ENCODE measurements at places on chromosomes 5 and 9.

- DNase-seq, result peak; percentile 72
These were observed 126.0 kb downstream of the TMEM174 start for GRCh38 chr5:73298772-73299630.

- DNase-seq, result peak; percentile 83
These were observed 62.3 kb downstream of the RAPGEF1 start for GRCh38 chr9:131677444-131678180.

DNA sequence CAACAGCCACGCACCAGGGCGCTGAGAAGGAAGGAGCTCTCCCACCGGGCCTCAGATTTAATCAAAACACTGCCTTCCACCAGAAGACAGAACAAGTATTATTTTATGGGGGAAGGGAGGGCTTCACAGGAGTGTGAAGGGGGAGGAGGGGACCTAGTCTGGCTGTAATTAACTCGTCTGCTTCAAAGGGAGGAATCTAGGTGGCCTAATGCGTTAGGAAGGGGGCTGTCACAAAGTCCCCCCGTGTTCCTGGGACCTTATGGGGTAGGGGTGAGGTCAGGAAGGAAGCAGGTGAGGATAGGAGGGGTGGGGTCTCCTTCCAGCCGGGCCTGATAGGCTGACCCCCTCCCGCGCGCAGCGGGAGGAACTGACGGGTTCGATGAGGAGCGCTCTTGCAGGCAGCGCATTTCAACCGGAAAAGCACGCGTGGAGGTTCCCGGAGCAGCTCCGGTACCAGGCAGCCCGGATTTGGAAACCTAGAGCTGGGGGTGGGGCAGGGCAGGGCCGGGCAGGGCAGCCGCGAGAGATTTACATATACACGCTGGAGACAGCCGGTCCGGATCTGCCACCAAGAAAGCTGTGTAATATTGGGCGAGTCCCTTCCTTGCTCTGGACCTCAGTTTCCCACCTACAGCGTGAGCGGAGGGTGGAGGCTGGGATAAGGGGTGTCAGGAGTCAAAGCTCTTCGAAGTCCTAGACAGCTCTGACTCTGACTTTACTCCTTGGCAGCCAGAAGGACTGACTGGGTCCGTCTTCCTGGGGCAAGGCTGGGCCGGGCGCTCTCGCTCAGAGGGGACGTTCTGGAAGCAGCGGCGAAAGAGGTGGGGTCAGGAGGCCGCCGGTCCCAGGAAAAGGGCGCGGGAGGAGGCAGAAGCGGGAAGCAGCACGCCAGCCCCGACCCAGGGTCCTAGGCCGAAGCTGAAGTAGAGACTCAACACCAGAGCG, 1.8 kb downstream of the SHB start:
- DNase-seq, result peak; percentile 63

GRCh38 chr9:107054146-107054545, 191.2 kb downstream of the ZNF462 start:
- no peak for DNase-seq

DNA sequence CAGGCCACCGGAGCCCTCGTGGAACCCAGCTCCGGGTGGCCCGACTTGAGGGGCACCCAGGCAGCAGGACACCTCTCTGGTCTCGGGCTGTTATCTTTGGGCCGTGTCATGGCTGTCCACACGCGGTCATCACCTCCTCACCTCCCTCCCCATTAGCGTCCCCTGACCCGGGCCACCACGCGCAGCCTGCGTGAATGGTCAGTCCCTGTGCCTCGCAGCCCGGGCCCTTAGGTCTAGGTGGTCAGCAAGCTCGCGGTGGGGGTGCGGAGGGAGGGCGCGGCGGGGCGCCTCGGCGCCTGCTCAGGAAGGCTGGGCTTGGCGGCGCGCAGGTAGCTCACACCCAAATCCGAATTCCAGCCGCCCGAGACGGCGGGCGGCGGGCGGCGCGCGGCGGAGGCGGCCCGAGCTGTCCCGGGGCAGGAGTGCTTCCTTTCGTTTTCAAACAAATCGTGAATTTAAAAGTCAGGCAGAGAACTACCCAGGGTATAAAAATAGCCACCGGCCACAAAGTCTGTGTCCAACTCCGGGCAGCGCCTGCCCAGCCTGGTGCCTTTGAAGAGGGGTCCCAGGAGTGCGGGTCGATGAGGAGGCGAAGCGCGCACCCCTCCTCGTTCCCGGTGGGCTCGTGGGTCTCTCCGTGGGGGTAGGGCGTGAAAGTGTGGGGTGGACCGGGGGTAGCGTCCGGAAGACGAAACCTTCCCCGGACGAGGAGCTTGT, 1.0 kb upstream of the RXRA start:
- DNase-seq, result peak; percentile 82

DNA sequence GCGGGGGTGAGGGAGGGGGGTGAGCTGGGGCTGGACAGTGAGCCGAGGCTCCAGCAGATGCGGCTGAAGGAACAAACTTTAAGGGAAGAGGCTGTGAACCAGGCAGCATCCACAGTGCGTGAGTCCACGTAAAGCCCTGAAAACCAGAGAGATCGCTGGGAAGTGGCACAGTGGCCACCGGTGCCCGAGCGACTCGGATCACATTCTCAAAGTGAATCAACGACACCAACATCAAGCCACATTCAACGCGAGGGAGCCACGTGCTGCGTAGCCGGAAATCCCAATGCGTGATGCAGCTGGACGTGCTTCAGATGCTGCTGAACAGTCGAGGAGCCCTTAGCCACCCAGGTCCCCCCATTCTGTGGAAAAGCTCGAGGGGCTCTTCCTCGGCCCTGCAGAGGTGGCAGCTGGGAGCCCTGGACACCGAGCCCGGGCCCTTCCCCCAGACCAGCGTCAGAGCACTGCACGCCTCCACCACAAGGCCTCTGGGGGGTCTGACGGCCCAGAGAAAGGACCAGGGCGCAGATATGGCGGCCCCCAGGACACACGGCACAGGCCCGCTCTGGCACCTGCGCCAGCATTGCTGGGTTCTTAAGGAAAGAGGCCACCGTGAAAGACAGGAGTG, 53.7 kb upstream of the EXOC3 start:
- no peak for DNase-seq

- DNase-seq, result no peak
These were observed 232.2 kb upstream of the GRIN3A start for GRCh38 chr9:101970609-101971008.

GRCh38 chr5:45507178-45507577, 189.0 kb downstream of the HCN1 start:
- no peak for DNase-seq

DNA sequence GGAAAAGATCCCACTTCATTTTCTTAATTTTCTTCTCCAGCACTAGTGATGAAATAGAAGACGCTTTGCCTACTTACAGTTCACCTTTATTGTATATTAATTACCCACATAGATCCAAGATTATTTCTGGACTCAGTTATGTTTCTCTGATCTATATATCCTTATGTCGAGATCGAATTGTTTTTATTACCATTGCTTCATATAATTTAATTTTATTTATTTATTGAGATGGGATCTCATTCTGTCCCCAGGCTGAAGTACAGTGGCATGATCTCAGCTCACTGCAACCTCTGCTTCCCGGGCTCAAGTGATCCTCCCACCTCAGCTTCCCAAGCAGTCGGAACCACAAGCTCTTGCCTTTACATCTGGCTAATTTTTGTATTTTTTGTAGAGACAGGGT, 121.3 kb downstream of the UGCG start:
- DNase-seq, result no peak

DNA sequence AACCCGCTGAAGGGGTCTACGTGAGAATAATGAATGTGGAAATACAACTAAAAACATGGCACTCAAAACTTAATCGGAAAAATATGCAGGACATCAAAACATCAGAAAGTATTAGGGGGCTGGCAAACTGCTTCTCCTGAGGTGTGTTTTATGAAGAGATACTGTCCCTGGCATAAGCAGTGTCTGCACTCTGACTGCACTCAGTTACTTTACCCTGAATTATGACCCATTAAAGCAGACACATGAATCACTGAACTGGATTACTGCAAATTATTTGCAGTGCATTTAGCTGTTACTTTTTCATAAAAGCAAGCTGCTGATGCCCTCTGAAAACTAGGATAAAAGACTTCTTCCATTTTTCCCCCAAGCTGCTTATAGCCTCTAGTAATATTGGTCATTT, 164.9 kb downstream of the AP3B1 start:
- DNase-seq, result no peak

GRCh38 chr5:137615171-137615775, 116.1 kb upstream of the SPOCK1 start:
- DNase-seq, result no peak

GRCh38 chr9:96524045-96524444, 74.1 kb downstream of the HABP4 start:
- peak; percentile 7 for DNase-seq

Measured in GM23248 (cell line).